ENCODE measurements at places on chromosomes 2 and 18.

DNA sequence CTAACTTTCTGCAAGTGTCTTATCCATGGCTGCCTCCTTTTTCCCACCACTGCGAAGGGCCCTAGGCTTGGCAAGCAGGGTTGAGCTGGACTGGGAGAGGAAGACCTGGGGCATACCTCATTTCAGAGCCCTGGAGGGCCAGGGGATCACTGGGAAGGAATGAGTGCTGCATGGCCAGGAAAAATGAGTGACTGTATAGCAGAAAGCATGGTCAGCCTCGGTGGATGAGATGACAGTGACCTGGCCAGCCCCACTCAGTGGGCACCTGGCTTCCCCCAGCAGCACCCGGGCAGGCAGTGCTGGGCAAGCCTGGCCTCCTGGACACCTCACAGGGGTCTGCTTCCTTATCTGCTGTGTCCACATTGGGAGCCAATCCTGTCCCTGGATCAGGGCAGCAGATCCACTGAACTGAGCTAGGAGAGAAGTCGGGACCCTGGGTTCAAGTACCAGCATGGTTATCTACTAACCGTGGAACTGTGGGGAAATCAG lies 76.4 kb downstream of the HS1BP3 start:
- no peak for DNase-seq

DNA sequence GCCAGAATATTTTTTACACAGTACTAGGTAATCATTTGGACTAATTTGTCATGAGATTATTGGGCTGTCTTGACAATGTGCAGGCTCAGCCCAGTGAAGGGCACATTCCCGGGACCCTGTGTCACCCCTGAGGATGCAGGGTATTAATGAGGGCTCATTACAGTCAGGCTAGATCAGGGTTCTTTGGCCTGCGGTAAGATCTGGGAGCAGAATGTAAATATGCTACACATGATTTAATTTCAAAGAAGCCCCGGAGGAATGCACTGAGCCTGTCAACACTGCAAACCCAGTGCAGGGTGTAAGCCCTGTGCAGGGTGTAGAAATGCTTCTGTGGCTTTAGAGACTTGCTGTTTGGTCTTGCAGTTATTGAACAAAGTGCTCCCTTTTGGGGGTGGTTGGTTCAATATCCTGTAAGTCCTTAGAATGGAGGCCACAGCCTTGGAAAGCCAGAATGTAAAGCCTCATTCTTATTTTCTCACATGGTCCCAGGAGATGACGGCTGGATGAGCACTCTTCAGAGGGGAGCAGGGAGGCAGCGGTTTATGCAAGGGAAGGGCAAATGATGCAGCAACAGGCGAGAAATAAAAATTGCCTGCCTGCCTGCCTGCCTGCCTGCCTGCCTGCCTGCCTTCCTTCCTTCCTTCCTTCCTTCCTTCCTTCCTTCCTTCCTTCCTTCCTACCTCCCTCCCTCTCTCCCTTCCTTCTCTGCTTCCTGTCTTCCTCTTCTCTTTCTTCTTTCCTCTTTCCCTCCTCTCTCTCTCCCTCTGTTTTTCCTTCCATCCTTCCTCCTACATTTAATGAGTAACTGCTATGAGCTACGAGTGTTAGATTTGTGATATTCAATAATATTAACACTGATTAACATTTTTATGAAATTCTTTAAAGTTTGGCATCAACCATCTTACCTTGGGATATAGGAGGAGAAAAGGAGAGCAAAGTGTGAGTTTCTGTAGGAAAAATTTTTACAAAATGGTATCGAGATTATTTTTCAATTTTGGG lies 148.8 kb downstream of the VAPA start:
- no peak for DNase-seq

GRCh38 chr2:101736233-101736632 lies 38.7 kb downstream of the MAP4K4 start:
- DNase-seq, result no peak

GRCh38 chr2:237765875-237766274 lies 32.7 kb upstream of the RBM44 start:
- no peak for DNase-seq

DNA sequence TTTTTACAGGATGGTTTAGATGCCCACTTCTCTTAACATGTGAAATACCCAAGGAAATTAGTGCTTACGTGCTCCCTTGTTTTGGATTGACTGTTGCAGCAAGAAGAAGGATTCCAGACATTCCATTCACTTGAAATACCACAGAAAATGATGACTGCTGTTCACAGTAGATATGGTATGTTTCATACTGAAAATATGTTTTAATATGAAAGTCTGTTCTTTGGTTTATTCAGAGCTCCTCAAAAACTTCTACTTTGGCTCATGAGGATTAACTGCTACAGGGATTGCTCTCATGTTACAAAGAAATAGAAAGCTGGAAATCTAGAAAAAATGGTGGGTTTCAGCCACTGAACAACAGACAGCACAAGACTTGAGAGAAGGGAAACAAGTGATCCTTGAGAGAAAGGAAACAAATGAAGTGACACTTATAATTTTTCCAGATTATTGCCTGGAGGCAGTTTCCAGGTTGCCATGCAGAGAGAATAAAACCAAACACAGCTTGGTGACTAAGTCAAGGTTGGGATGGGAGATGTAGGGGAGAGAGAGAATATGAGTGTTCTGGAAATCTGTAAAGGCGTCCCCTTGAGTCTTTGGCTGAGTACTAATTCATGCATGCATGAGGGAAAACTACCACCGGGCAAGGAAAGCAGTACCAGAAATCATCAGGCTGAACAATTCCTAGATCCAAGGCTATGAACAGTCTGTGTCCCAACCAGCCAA lies 348.1 kb downstream of the CLIP4 start:
- DNase-seq, result no peak

- DNase-seq, result peak; percentile 67
Measured at GRCh38 chr2:112542123-112542983, at the start of gene POLR1B. Gene POLR1B, plus strand, starts transcription at chr2:112542465. Its CDS starts 30 bp downstream, at chr2:112542495.

DNA sequence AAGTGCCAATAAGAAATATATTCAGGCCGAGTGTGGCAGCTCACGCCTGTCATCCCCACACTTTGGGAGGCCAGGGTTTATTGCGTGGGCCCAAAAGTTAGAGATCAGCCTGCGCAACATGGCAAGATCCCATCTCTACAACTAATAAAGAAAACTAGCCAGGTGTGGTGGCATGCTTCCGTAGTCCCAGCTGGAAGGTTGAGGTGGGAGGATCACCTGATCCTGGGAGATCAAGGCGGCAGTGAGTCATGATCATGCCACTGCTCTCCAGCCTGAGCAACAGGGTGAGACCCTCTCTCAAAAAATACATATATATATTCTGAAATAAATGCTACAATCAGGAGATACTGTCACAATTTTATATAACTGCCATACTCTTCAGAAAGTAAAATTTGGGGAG lies 1604.8 kb upstream of the NXPH2 start:
- no peak for DNase-seq

GRCh38 chr2:221570321-221570935 lies 1.7 kb downstream of the EPHA4 start:
- no peak for DNase-seq

- no peak for DNase-seq
Measured at GRCh38 chr18:70840649-70841048, 551.8 kb downstream of the SOCS6 start.

GRCh38 chr18:3329471-3329870 lies 67.5 kb downstream of the MYL12B start:
- DNase-seq, result no peak

- DNase-seq, result no peak
Measured at GRCh38 chr2:165601928-165602521, 132.5 kb downstream of the CSRNP3 start.
